Fibroblast of skin of left quadriceps (primary cell): ENCODE measurements at places on chromosomes 5 and 9.

- DNase-seq: no peak
Measured at GRCh38 chr9:15512889-15513288, 2.1 kb upstream of the PSIP1 start.

DNA sequence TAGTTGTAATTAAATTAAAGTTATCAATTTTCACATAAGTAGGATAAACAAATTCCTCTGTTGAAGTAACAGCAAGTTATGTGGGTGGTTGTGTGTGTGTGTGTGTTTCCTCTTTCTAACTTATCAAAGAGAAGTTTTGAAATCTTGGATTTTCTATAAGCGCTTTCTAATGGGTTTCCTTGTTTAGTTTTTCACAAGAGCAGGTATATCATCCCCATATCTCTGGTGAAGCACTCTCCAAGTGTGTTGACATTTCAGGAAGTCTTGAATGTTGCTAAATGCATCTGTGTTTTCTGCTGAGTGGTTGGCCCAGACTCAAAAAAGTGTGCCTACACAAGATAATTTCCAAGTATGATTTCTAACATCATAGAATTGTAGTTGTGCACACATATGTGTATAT is 43.3 kb downstream of the PRDM6 start:
- DNase-seq: no peak

- DNase-seq: no peak
Measured at GRCh38 chr5:5199495-5199894, 59.4 kb downstream of the ADAMTS16 start.

DNA sequence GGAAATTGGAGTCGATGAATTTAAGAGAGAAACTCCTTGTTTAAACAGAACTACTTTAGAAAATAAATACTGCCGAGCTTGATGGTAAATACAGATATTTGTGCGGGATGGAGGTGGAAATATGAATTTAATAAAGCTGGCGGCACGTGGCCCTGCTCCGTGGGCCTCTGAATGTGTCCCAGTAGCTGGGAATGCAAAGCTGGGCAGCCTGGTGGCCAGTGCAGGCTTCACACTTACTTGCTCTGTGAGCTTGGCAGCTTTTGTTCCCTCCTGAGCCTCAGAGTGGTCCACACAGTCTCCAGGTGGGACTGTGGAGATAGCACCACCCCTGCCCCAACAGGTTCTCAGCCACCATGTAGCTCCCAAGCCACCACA is 45.9 kb downstream of the BARX1 start:
- DNase-seq: no peak

GRCh38 chr9:27414220-27414761 is 109.8 kb upstream of the IFNK start:
- DNase-seq: no peak

DNA sequence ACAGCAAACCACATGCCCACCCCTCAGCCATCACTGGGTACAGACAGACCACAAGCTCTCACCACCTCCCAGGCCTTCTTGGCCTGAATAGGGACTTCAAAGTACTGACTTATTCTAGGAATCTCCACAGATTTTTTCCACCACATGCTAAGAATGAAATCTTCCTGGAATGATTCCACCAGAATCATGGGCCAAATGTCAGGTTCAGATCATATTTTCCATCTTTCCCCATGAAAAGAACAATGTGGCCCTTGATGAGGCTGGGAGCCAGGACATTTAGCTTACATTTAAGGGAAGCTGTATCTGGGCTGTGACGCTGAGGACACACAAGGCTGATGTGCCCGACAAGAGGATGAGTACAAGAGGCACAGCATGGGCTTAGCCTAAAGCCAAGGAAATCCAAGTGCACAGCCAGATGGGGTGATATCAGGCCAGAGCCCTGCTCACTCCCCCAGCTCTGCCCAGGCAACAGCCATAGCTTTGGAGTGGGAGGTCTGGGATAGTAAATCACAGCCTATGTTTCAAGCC is 28.1 kb downstream of the ACSL6 start:
- no peak for DNase-seq

GRCh38 chr9:130036099-130036498 is 6.9 kb downstream of the FNBP1 start:
- DNase-seq: no peak

GRCh38 chr9:3088219-3088618 is 244.3 kb upstream of the PUM3 start:
- no peak for DNase-seq
